ENCODE measurements at places on chromosomes 7 and 10. TPM values are rescaled to one million over a fixed set of nuclear protein-coding genes. Genes with fewer than 3 reads are reported as not detected.

DNA sequence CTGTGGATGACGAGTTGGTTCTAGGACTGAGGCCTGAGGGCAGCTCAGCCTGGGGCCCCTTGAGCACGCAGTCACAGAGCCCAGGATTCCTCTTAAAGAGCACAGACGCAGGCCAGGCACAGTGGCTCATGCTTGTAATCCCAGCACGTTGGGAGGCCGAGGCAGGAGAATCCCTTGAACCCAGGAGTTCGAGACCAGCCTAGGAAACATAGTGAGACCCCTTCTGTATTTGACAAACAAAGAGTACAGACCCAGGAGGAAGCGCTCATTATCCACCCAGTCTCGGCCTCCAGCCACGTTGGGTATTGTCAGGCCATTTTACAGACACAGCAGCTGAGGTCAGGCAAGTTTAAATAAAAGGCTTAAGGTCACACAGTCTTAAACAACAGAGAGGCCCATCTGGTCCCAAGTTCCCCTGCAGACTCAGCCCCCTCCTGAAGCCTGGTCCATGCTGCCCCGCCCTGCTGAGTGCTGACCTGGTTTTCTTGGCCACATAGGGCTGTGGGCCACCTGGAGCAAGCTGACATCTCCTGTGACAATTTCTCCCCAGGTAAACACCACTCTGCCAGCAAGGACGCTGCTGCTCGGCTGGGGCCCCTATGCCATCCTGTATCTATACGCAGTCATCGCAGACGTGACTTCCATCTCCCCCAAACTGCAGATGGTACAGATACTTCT is 12.6 kb downstream of the RGR start:
- DNase-seq = no peak

TRPV6 gene
- total RNA-seq = 0.19 TPM

SFTPA1 gene
- not detected for total RNA-seq

GRCh38 chr7:83617858-83618257 is 31.1 kb downstream of the SEMA3E start:
- DNase-seq = no peak

DNA sequence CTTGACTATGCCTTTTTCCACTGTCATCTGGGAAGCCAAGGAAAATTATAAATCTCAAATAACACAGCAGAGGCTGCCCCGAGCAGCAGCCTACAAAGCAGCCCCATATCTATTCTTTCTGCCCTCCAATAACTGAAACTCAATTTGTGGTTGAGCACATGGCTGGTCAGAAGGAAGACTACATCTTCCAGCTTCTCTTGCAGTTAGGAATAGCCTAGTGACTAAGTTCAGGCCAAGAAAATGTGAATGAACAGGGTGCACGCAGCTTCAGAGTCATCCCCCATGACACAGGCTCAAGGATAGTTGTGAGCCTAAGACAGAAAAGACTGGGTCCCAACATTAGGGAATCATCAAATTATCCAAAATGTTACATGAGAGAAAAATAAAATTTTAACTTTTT is 42.3 kb downstream of the CHCHD3 start:
- no peak for DNase-seq

DNA sequence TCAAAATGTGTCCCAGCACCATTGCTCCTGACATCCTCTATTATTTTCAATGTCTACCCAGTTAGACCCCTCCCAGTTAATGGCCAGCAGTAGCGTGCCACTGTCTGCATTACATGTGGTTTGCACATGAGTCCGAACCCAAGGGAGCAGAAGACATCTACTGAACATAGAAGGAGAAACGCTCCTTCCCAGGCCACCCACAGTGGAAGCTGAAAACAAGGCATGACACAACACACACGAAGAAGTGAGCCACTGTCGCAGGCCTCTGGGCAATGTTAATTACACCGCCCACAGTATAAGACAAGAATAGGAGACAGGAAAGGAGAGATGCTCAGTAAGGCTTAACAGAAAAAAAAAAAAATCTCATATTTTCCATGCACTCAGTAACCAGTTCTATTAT is 50.5 kb downstream of the MKX start:
- no peak for DNase-seq

DNA sequence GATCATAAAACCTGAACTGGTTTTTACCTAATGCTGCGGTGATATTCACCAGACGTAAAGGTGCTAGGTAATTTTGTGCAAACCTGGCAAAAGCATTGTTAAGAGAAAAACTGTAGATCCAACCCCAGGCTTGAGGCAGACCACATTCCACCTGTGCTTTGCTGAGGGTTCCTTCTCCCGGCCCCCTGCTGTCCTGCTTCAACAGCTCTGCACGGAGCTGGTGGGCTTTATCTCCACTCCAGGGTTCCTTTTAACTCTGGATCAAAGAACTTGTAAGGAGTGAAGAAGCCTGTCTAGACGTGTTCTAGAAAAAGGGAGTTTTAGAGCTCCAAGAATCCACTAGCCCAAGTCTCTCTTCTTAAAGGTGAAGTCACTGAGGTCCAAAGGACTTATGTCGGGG is 87.5 kb upstream of the NMT2 start:
- DNase-seq = no peak

DNA sequence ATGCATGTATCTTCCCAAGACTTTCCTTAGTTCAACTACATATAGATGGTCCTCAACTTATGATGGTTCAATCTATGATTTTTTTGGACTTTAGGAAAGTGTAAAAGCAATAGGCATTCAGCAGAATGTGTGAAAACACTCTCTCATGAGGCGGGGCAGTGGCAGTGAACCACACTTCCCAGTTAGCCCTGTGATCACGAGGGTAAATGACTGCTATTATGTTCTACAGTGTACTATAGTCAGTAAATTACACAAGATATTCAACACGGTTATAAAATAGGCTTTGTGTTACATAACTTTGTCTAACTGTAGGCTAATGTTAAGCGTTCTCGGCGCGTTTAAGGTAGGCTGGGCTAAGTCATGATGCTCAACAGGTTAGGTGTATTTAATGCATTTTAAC is 169.3 kb downstream of the AMPH start:
- no peak for DNase-seq

ASB10 gene
- 11.6 TPM for total RNA-seq

TMEM196 gene
- total RNA-seq = not detected

GRCh38 chr10:68271196-68271882 is 39.4 kb upstream of the ATOH7 start:
- DNase-seq = no peak

OAT gene
- total RNA-seq = 42.1 TPM

DNA sequence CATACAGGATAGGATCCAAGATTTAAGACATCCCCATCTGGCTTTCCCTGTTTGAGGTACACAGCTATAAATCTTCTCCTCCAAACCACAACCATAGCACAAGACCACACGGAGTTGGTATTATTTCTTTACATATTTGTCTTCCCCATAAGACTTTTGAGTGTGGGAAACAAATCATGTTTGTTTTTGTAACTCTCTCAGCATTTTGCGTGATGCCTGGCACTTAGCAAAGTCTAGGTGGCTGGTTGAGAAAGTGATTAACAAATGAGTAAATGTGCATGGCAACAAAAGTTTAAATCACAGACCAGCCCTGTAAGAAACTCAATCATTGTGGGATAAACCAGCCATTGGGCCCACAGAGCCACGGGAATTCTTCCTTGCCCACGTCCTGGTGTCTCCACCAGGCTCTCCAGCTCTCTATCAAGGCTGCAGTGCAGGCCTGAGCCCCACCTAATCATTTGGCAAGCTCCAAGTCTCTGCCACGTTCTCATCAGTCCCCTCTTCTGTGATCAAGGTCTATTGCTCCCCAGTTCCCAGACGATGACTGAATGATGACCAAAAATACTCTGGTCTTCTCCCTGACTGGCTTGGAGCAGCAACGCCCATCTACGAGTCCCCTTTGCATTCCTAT is 317.8 kb downstream of the TNS3 start:
- no peak for DNase-seq

RET gene
- total RNA-seq = 0.12 TPM

DNA sequence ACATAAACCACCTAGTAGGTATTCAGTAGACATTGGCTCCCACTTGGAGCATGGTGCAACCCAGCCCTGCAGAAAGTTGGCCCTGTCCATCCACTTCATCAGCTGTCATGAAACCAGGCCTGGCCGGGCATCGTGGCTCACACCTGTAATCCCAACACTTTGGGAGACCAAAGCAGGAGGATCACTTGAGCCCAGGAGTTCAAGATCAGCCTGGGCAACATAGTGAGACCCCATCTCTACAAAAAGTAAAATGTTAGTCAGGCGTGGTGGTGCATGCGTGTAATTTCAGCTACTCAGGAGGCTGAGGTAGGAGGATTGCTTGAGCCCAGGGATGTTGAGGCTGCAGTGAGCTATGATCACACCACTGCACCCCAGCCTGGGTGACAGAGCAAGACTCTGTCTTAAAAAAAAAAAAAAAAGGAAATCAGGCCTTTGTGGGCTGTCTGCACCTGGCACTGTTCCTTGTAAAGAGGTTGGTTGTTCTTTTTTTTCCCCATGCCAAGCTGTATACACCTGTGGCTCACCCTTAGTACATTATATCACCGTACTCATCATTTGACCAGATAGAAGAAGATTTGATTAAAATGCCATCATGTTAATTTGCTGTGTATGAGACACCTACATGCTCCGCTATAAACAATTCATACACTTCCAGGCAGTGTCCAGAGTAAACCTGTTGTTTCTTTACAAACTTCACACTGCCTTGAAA is 45.4 kb upstream of the GRID1 start:
- no peak for DNase-seq

- no peak for DNase-seq
Measured at GRCh38 chr10:132743925-132744490, 41.9 kb downstream of the NKX6-2 start.

DNA sequence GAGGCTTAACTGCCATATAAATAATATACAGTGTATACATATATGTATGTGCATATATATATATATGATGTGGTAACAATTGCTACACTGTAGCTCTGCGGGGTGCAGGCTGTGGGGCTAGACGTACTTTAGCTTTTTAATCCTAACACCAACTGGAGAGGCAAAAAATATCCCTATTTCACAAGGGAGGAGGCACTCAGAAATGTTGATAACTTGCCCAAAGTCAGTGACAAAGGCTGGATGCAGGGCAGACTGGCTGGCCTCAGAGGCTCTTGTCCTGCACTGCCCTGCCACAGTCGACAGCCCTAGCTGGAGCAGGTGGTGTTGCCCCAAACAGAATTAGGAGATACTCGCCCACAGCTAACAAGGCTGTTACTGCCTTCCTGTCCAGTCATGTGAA is 1.5 kb upstream of the RELN start:
- no peak for DNase-seq

DNA sequence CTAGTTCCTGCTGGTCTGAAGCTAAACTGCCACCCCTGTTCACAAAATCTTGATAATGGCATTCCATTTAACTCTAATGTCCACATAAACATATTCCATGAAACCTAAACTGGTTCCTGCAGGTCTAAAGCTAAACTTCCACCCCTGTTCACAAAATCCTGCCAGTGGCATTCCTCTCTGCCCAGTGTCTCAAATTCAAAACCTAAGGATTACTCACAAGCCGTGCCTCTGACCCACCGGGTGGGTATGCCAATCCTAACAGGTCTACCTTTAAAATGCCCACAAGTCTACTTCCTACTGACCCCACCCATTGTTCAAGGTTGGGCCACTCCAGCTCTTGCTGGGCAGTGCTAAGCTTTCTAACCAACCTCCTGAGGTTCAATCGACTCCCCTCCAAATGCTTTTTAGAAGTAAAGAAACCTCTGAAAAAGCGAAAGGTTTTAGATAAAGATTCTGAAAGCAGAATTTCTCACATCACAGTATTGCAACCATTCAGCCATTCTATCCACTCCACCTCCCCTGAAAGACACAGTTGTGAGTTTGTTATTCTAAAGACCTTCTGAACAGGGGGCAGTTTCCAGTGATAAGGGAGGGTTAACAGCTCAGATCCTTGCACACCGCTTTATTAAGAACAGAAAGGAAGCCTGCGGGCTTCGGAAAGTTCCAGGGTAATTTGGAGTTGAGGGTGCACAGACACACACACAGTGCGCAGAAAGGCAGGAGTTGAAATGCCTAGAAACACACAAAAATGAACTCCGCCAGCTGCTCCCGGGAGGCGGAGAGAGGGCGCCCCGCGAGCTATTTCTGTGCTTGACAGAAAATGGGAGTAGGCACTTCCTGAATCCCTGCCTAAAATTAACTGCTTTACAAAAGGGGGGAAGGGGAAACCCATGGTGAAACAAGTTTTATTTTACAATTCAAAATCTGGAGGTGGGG is 87.7 kb downstream of the TNS3 start:
- DNase-seq = no peak

DPCD gene
- 32.0 TPM for total RNA-seq

DNA sequence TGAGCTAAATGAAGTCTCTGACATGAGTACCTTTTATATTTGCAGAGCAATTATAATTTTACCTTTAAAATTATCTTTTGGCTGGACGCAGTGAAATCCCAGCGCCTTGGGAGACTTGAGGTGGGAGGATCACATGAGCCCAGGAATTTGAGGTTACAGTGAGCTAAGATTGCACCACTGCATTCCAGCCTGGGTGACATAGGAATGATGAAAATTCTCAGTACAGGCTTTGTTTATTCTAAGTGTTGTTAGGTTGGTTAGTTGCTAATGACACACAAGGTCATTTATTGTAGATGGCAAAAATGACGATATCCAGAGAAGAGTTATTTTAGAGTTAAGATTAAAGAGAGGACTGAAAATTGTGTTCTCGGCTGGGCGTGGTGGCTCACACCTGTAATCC is 87.6 kb downstream of the XRCC2 start:
- DNase-seq = no peak

- no peak for DNase-seq
Measured at GRCh38 chr10:72736176-72736827, 44.4 kb downstream of the MCU start.

DNA sequence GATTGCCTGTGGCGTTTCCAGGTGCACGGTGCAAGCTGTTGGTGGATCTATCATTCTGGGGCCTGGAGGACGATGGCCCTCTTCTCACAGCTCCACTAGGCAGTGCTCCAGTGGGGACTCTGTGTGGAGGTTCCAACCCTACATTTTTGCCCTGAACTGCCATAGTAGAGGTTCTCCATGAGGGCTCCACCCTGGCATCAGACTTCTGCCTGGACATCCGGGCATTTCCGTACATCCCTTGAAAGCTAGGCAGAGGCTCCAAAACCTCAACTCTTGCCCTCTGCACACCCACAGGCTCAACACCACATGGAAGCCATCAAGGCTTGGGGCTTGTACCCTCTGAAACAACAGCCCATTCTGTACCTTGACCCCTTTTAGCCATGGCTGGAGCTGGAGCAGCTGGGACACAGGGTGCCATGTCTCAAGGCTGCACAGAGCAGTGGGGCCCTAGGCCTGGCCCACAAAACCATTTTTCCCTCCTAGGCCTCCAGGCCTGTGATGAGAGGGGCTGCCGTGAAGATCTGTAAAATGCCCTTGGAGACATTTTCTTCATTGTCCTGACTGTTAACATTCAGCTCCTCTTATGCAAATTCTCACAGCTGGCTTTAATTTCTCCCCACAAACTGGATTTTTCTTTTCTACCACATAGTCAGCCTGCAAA is 10.0 kb upstream of the FGL2 start:
- no peak for DNase-seq

GRCh38 chr7:36962367-36962766 is 238.1 kb upstream of the AOAH start:
- DNase-seq = no peak

GRCh38 chr10:113617086-113617485 is 46.8 kb downstream of the NRAP start:
- DNase-seq = no peak

All from right atrium auricular region (tissue), 2 donors.